Left ventricle myocardium inferior (tissue), 1 donor: ENCODE measurements at places on chromosomes 3 and 15. TPM values are rescaled to one million over a fixed set of nuclear protein-coding genes. Genes with fewer than 3 reads are reported as not detected.

GRCh38 chr3:126913524-126913923, 69.4 kb upstream of the PLXNA1 start:
- peaks cover 13% of the 10 kb centered on the region for H3K4me1 ChIP-seq
- no peak overlapping the region for H3K27ac ChIP-seq
- peaks cover 7% of the 10 kb centered on the region for H3K36me3 ChIP-seq
- H3K4me3 ChIP-seq: no peak overlapping the region
- no peak for DNase-seq

DNA sequence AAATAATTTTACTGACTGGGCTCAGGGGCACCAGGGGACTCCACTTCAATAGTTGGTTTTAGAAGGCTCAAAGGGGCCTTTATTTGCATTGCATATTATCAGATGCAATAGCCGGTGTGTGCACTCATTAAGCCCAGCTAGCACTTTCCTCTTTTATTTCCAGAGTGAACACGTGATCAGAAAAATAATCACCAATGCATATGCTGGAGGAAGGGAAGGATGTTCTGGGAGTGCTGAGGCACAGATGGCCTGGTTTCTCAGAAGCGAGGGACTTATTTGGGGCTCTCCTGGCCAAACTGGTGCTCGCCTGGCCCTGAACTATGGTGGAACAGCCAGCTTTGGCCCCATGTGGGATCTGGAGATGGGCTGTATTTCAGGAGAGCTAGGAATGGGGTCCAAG, 60.4 kb upstream of the SEC13 start:
- H3K27ac ChIP-seq: no peak overlapping the region
- no peak overlapping the region for H3K4me3 ChIP-seq
- DNase-seq: no peak
- H3K27me3 ChIP-seq: peaks cover 10% of the 10 kb centered on the region
- H3K36me3 ChIP-seq: no peaks in the 10 kb centered on the region
- H3K4me1 ChIP-seq: peaks cover 18% of the 10 kb centered on the region

GRCh38 chr3:162764808-162765071, 1268.1 kb downstream of the OTOL1 start:
- DNase-seq: no peak
- no peaks in the 10 kb centered on the region for H3K36me3 ChIP-seq
- no peak overlapping the region for H3K4me3 ChIP-seq
- no peaks in the 10 kb centered on the region for H3K27me3 ChIP-seq
- H3K4me1 ChIP-seq: no peaks in the 10 kb centered on the region
- no peak overlapping the region for H3K27ac ChIP-seq

- peak overlapping the region; percentile 96 for H3K27ac ChIP-seq
- DNase-seq: no peak
- H3K4me3 ChIP-seq: peak overlapping the region; percentile 90
- H3K36me3 ChIP-seq: no peaks in the 10 kb centered on the region
- H3K27me3 ChIP-seq: no peaks in the 10 kb centered on the region
- H3K4me1 ChIP-seq: peaks cover 31% of the 10 kb centered on the region
These were observed 1.4 kb downstream of the XXYLT1 start for GRCh38 chr3:195269375-195270078.

Gene GCNT3
- total RNA-seq: 0.14 TPM

DNA sequence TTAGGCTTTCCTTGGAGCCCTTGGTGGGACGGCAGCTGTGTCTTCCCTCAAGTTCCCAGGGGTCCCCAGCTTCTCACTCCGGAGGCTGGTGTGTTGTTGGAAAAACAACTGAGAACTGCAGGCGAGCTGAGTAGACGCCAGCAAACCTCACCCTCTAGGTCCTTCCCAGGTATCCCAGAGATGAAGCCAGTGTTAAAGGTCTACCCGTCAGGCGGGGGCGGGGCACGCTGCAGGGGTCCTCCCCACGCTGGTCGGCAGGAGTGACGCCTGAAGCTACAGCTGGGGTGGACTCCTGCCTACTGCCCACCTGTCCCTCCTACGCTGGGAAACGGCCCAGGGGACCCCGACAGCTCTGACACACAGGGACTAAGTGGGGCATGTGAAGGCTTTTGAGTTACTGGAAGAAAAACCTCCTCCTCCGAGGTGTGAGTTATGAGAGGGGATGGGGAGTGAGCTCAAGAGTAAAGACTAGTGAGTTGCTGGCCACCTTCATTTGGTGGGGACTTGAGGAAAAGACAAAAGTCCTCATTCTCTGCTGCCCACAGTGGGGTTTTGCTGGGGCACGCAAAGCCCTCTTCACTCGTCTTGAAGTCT, 32.2 kb upstream of the SNRPA1 start:
- DNase-seq: no peak
- H3K4me3 ChIP-seq: no peak overlapping the region
- H3K36me3 ChIP-seq: peaks cover 35% of the 10 kb centered on the region
- no peak overlapping the region for H3K27ac ChIP-seq
- no peaks in the 10 kb centered on the region for H3K27me3 ChIP-seq

- no peak overlapping the region for H3K4me3 ChIP-seq
- H3K36me3 ChIP-seq: no peaks in the 10 kb centered on the region
These were observed 1389.8 kb upstream of the ALCAM start for GRCh38 chr3:103976931-103977339.

DNA sequence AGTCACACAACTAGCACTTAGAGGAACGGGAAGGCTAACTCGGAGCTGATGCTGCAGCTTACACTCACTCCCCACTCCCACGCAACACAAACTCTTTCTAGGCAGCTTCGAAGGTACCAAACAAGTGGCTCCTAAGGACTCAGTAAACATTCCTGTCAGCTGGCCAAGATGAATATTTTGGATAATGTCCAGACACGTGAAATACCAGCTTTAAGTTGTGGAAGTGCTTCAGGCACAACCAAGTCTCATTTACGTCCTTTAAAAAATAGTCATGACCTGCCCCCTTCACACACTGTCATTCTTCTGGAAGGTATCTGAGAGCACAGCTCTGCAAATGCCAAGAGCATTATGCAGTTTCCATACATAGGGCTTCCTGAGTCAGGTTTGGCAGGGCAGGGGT, 1005.9 kb upstream of the CFAP20DC start:
- no peaks in the 10 kb centered on the region for H3K36me3 ChIP-seq
- H3K4me3 ChIP-seq: no peak overlapping the region
- H3K4me1 ChIP-seq: peaks cover 11% of the 10 kb centered on the region
- H3K27ac ChIP-seq: no peak overlapping the region
- no peaks in the 10 kb centered on the region for H3K27me3 ChIP-seq
- no peak for DNase-seq
